ENCODE measurements at places on chromosomes 3 and 15.

DNA sequence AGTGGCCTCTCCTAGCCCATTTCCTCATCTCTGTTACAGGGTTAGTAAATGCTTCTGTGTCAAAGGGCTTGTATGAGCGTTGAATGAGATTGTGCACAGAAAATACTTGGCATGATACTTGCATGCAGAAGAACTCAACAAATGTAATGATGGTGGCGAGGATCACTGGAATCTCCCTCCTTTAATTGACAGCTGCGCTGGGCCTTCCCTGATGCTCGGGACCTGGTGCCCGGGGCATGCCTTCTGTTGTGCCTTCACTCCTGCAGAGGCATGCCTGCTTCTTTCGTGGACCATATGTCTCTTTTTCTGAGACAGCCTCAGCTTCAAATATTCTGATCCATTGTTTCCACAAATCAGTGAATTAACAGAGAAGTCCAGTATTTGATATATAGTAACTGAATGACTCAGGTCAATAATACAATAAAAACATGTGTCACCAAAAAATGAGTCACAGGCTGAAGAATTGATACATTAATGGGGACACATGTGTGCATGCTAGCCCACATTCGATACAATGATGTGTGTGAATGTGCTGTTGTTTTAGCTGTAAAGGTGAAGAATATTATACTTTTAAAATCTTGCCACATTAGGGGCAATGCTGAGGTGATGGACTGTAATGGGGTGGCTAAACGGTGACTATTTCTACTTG, 243.3 kb upstream of the TBL1XR1 start:
- DNase-seq, result no peak

- DNase-seq, result no peak
These were observed 40.7 kb upstream of the LMCD1 start for GRCh38 chr3:8460815-8461456.

GRCh38 chr3:58754074-58754473, 87.5 kb upstream of the FAM3D start:
- no peak for DNase-seq

GRCh38 chr3:182597621-182598041, 195.7 kb upstream of the ATP11B start:
- no peak for DNase-seq

DNA sequence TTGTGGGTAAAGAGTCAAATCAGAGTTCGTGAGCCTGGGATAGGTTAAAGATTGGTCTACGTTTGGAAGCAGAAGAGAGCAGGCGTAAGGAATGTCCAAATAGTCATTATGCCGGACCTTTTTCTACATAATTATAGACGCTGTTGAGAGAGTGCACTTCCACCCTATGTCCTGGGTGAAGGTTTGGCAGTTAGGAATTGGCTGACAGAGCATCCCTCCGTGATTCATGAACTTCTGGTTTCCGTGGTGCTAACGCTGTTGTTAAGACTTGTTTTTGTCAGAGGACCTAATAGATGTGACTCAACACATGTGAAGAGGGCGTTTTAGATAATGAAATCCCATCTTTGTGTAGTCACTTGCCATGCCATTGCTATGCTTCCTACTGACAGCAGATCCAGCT, 1.1 kb downstream of the EAF1 start:
- DNase-seq, result no peak

DNA sequence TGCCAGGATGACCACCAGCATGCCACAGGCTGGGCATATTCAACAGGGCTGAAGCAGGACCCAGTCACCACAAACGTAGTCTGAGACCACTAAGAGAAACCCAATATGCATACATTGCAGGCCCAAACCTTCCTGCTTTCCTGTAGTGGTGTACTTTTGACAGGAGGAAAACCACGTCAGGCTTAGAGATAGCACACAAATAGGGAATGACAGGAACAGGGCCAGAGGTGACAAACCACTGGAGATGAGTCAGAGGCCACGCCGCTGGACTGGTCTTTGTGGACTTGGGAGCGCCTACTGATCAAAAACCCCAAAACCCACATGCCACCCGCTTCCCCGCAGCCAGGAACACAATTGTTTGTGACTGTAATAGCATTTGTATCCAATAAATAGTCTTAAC, 3.6 kb upstream of the EFCAB12 start:
- DNase-seq, result no peak

DNA sequence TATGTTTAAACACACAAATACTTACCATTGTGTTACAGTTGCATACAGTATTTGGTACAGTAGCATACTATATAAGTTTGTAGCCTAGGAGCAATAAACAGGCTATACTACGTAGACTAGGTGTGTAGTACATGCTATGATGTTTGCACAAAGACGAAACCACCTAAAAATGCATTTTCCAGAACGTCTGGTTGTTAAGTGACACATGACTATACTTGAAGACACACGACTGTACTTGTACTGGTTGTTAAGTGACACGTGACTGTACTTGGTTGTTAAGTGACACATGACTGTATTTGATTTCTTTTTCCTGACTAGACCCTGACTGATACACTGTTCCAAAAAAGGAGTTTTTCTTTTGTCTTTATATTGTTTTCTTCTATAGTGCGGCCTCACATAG, 34.1 kb downstream of the RAB8B start:
- DNase-seq, result no peak

DNA sequence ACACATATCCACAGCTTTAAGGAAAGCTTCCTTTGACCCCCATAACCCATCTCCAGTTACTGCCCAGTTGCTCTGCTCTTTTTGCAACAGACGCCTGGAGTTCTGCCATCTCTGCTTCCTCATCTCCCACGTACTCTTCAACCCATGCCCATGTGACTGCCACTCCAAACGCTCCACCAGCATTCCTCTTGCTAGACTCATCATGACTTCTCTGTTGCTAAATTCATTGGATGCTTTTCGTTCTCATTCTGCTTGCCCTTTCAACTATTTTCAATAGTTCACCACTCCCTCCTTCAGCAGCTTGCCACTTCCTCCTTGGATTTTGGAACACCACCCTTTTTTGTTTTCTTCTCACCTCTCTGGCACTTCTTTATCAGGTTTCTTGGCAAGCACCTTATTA, 2.7 kb upstream of the KNSTRN start:
- no peak for DNase-seq

DNA sequence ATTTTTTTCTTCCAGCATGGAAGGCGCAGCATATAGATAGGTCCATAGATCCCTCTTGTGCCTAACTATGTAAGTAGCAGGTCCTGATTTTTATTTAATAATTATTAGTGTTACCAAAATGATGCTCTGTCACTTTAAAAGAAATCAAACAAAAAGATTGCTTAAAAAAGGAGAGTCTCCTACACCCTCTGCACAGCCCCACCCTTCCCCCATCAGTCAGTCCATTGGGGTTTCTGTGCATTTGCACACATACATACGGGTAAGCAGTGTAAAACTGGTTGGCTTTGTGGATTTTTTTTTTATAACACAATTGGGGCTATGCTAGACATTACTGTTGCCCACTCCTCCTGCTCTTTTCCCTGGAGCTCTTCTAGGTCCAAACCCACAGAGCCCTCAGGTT, 7.0 kb upstream of the RPP14 start:
- no peak for DNase-seq

GRCh38 chr3:102354818-102355515, 79.8 kb upstream of the ZPLD1 start:
- no peak for DNase-seq

DNA sequence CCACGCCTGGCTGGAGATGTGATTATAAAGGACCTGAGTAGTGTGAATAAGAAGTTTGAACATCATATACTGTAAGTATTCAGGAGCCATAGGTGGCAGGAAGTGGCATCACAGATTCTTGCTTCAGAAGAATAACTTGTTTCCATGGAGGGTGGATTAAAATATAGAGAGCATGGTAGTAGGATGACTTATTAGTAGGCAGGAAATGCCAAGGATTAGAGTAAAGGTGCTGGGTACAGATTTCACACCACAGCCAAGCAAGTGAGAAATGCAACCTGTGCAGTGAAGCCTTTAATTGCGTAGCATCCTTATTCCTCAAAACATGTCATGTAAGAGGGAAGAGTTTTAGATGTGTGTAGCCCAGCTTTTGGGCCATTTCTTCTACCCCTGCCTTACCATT, 30.8 kb downstream of the IFT122 start:
- DNase-seq, result no peak

DNA sequence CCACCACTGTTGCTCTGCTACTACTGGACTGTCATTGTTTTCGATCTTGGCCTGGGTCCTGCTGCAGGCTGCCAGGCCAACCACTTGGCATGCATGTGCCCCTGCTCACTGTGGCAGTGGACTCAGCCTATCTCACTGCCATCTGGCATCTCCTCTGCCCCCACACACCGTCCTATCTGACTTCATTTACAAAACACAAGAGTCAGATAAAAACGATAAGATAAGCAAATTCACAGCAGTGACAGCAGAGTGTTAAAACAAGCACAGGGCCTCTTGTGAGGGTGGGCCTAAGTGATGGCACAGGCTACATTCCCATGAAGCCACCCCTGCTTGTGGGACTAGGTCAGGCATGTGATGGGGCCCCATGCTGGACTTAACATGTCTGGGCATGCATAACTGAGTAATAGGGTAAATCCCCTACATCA, 68.1 kb downstream of the CRYGS start:
- no peak for DNase-seq
